ENCODE measurements at places on chromosomes 3 and 15.

DNA sequence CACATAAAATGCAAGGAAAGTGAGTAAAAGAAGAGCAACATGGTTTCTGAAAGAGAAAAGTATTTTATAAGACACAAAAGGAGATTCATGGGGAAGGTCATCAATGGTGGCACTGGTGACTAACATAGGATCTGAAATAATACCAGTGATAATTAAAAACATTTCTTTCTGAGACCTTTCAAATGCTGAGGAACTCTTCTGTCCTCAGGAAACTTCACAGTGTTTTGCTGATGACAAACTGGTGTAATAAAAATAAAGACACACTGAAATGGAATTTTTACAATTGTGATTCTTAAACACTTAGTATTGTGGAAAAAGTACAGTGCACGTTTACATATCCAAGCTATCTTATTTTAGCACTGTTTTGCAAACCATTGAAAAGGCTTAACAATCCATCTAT lies 80.4 kb upstream of the ZBTB20 start:
- no peak for DNase-seq

- DNase-seq, result no peak
Observed at GRCh38 chr15:45919806-45920205, 285.0 kb downstream of the SQOR start.

- DNase-seq, result no peak
Observed at GRCh38 chr3:104635872-104636580, 730.7 kb upstream of the ALCAM start.

GRCh38 chr3:99934975-99935797 lies 117.5 kb downstream of the CMSS1 start:
- no peak for DNase-seq

GRCh38 chr3:184306341-184306972 lies 7.4 kb downstream of the PSMD2 start:
- DNase-seq, result no peak

- DNase-seq, result no peak
Observed at GRCh38 chr3:81518945-81519344, 242.5 kb downstream of the GBE1 start.

GRCh38 chr3:133535971-133536881 lies 37.3 kb upstream of the CDV3 start:
- DNase-seq, result no peak

- DNase-seq, result no peak
Observed at GRCh38 chr15:91553196-91553854, 300.2 kb upstream of the SLCO3A1 start.

DNA sequence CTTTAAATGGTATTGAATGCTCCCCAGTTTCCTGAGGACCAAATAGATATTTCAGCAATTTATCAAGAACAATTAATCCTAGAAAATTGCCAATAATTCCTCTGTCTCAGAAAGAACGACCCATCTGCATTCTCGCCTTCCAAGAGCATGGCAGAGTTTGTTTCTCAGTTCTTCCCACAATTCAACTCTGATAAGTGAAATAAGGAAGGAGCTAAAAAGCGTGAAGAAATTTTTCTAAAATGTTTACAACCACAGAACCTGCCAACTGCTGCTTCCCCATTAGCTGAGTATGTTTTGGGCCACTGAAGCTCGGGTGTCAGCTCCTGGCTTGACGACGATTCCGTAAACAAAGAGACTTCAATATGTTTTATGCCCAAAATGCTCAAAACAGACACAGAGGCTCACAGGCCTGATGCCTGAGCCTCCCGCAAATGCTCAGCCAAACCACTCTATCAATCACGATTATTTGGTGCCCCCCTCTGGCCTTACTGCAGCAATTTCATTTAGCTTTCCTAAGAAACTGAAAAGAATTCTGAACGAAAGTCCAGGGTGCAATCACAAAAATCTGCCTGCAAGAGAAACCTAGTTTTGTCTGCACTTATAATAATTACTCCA lies 259.2 kb upstream of the CCDC54 start:
- DNase-seq, result no peak

DNA sequence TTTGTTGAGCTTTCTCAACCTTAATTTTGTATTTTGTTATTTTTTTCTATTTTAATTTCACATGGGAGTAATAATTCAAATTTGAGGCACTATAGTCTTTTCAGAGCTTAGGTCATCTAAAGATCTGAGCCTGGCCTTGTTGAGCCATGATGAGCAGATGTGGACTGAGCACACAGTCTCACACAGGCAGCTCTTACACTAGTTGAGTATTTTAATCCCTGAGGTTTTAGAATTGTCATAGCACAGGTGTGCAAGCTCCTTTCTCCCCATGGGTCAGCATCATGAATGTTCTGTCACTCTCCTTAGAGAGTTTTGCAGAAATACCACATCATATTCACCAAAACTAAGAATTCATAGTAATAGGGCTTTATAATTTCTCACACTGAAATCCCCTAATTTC lies 4.9 kb downstream of the ZBTB38 start:
- no peak for DNase-seq
